ENCODE measurements at places on chromosomes 16 and 17. TPM values are rescaled to one million over a fixed set of nuclear protein-coding genes. Genes with fewer than 3 reads are reported as not detected.
A peak's percentile ranks its signal among the peaks of the same experiment; 100 is the strongest.

DNA sequence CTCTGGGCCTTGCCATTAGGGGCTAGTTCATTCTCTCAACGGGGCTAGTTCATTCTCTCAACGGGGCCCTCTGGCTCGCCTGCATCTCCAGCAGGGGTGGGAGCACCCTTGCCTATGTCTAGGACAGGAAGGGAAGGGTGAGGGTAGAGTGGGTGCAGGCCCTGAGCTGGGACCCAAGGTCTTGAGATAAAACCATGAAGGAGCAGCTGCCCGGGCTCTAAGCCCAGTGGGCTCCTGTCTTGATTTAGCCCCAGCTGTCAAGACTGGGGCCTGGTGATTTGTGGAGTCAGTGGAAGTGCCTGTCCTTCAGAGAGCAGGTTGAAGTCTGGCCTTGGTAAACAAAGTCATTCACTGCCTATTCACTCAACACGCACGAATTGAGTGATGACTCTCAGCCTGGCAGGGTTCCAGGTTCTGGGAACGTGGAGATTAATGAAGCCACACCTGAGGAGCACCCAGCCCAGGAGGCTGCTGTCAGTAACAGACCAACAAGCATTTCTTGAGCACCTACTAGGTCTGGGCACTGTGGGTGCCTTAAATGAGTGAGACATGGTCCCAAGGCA, 35.4 kb downstream of the WNT3 start:
- H3K4me3 ChIP-seq = no peak overlapping the region
- H3K4me1 ChIP-seq = no peaks in the 10 kb centered on the region
- H3K27me3 ChIP-seq = no peaks in the 10 kb centered on the region
- no peak for DNase-seq
- H3K27ac ChIP-seq = no peak overlapping the region
- H3K36me3 ChIP-seq = peaks cover 7% of the 10 kb centered on the region

DNA sequence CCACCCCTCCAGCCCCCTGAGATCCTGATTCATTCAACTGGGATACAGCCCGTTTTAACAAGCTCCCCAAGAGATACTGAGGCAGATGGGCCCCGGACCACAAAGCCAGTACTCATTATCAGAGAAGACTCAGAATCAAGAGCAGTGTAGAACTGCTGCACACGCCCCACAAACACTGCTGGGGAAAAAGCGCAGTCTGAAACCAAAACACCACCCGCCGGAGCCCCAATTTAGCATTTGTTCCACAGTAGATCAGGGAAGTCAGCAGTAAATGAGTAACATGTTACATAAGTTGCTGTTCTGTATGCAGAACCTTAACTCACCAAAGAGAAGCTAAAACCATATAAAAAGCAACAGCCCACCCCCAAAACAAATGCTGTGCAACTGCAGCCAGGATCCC, 123.6 kb downstream of the CDYL2 start:
- peaks cover 4% of the 10 kb centered on the region for H3K36me3 ChIP-seq
- H3K4me3 ChIP-seq = no peak overlapping the region
- H3K27me3 ChIP-seq = no peaks in the 10 kb centered on the region
- no peak overlapping the region for H3K27ac ChIP-seq
- DNase-seq = no peak
- no peaks in the 10 kb centered on the region for H3K4me1 ChIP-seq

- DNase-seq = no peak
- H3K4me1 ChIP-seq = no peaks in the 10 kb centered on the region
- no peaks in the 10 kb centered on the region for H3K27me3 ChIP-seq
- no peak overlapping the region for H3K4me3 ChIP-seq
- no peak overlapping the region for H3K27ac ChIP-seq
- H3K36me3 ChIP-seq = peaks cover 35% of the 10 kb centered on the region
These were observed 136.1 kb downstream of the RAB11FIP4 start for GRCh38 chr17:31527606-31528005.

- no peaks in the 10 kb centered on the region for H3K27me3 ChIP-seq
- no peak for DNase-seq
- H3K4me1 ChIP-seq = no peaks in the 10 kb centered on the region
- H3K36me3 ChIP-seq = peaks cover 15% of the 10 kb centered on the region
These were observed 532 bp downstream of the ARRB2 start for GRCh38 chr17:4710693-4711634.

DNA sequence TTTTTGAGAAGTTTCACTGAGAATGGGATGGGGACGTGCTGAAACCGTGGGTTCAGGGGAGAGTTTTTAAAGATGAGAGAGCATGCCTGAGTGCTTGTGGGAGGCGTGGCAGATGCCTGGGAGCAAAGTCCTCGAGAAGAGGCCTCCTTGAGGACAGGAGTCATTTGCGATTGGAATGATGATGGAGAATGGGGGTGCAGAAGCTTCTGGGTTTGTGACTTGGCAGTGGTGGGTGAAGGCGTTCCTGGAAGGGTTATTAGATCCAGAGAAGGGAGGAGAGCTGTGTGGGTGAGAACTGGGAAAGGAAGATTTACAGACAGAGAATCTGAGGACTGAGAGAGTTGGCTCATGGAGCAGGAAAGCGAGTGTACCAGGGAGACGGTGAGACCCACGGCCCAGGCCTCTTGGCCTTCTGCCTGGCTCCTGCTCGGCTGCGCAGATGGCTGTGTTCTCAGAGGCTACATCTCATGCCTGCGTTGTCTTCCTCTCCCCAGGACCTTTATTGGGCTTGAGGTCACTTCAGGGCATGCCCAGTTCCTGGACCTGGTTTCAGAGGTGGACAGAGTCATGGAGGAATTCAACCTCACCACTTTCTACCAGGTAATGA, 8.6 kb upstream of the MMP15 start:
- no peaks in the 10 kb centered on the region for H3K4me1 ChIP-seq
- DNase-seq = no peak
- H3K27me3 ChIP-seq = no peaks in the 10 kb centered on the region
- no peak overlapping the region for H3K4me3 ChIP-seq

DNA sequence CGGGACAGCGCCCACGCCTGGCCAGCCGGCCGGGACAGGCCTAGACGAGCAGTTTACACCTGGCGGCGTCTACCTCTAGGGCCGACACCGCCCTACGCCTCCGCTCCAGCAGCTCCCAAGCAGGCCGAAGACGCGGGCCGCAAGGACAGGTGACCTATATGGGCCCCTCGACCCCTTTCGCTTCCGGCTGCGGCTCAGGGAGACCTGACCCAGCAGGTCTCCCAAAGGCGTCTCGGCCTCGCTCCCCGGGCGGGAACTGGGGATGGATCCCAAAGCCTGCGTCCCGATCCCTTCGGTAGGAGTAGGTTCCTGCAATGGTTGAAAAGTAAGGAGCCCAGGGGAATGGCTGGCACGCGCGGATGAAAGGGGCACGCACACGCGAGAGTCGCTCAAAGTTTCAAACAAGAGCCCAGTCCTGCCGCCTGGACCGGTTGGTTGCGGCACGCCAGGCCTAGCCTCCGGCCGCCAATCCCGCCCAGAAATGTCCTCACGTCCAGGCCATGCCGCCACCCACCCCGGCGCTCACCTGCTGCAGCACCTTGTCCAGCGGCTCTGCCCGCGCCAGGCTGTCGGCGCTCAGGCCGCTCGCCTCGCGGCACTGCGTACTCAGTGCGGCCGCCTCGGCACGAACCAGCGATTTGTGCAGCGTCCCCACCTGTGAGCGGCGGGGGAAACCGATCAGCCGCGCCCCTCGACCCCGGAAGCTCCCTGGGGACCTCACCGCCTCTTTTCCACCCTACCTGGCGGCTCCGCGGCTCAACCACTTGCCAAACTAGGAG, 630 bp downstream of the ESRP2 start:
- no peaks in the 10 kb centered on the region for H3K4me1 ChIP-seq
- no peak overlapping the region for H3K27ac ChIP-seq
- H3K4me3 ChIP-seq = peak overlapping the region; percentile 89
- peaks cover 8% of the 10 kb centered on the region for H3K36me3 ChIP-seq
- no peaks in the 10 kb centered on the region for H3K27me3 ChIP-seq

DNA sequence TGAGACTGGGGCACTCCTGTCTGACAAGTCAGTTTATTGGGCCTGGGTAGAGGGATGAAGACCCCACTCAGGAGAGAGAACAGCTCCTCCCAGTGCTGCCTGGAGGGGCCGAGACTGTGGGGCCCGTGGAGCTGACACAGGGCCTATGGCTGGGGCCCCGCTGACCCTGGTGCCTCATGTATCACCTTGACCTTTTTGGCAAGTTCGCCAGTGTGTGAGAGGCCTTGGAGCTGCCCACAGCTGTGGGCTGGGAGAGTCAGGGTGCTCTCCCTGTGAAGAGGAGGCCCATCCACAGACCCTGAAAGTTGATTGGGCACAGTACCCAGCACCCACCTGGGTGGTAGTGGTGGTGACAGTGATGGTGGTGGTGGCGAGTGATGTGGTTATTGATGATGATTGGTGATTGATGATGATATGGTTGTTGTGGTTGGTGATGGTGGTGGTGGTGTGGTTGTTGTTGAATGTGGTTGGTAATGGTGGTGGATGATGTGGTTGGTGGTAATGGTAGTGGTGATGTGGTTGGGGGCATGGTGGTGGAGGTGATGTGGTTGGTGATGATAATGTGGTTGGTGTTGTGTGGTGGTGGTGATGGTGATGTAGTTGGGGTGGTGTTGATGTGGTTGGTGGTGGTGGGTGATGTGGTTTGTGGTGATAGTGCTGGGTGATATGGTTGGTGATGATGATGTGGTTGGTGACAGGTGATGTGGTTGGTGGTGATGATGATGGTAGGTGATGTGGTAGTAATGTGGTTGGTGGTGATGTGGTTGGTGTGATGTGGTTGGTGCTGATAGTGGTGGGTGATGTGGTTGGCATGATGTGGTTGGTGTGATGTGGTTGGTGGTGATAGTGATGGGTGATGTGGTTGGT, 29.1 kb downstream of the BAHCC1 start:
- H3K4me3 ChIP-seq = no peak overlapping the region
- no peaks in the 10 kb centered on the region for H3K36me3 ChIP-seq
- H3K4me1 ChIP-seq = no peaks in the 10 kb centered on the region
- H3K27ac ChIP-seq = no peak overlapping the region
- no peak for DNase-seq
- no peaks in the 10 kb centered on the region for H3K27me3 ChIP-seq

DNA sequence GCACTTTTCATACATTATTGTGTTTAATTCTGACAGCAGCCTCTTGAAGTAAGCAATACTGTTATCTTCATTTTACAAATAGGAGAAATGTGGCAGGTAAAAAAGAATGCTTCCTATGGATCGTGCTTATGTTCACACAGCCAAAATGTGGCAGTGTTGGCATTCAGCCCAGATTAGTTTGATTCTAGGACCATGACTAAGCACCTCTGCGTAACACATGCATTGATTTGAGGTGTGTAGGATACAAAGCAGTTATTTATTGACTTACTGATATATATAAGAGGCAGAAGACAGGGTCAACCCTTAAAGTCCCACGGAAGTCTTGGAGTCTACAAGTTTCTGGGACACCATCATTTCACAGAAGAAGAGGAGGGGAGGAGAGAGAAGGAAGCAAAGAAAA, 1144.4 kb upstream of the GOT2 start:
- H3K4me1 ChIP-seq = 0 out of 2 replicates have a peak, but pooled peaks cover 1% of the 10 kb centered on the region
- DNase-seq = no peak
- H3K4me3 ChIP-seq = no peak overlapping the region
- no peaks in the 10 kb centered on the region for H3K36me3 ChIP-seq
- H3K27ac ChIP-seq = no peak overlapping the region

Gene BIRC5
- total RNA-seq = 97.8 TPM

Gene BRD7
- total RNA-seq = 107 TPM

Gene OR3A2
- total RNA-seq = not detected

Gene DPEP3
- 0.68 TPM for total RNA-seq

Gene PLXDC1
- total RNA-seq = 1.6 TPM

Gene CEP295NL
- total RNA-seq = 0.42 TPM

All from H9 (cell line).